GM23338 (cell line): ENCODE measurements at places on chromosomes 6 and 20.

DNA sequence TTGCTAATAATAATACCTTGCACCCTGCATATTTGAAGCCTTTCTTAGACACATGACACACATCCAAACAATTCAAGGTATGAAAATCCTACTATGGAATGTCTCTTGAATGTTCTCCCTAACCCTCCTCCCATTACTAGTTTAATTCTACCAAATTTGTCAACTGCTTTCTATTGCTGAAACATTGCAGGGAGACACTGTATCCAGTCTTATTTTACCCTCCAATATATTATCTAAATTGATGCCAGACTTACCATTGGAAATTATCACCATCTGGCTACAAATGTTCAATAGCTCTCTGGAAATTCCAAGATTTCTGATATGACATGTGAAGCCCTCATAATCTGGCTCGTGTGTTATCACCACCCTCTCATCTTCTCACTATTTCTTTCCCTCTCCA lies 1027.3 kb upstream of the CITED2 start:
- no peak for DNase-seq

- no peak for DNase-seq
Measured at GRCh38 chr6:78300885-78301284, 566.5 kb upstream of the IRAK1BP1 start.

- no peak for DNase-seq
Measured at GRCh38 chr20:15603978-15604805, 969.1 kb downstream of the KIF16B start.

DNA sequence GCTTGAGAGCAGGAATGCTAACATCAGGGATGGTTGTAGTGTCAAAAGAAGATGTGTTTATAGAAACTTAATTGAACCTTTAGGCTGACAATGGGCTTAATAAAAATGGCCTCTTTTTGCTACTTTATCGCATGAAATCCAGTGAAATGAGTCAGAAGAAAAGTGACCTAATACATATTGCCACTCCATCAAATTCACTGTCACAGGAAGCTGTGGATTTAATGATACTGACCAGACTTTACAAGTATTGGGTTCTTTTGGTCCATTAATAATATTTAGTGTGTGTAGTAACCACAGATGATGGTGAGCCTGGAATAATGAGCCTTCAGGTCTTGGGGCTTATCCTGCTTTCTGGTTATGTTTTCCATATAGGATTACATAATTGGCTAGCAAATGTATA lies 231.8 kb upstream of the GMDS start:
- DNase-seq = no peak

- DNase-seq = no peak
Measured at GRCh38 chr20:31841928-31842327, 3.5 kb downstream of the FOXS1 start.
